ENCODE measurements at places on chromosomes 12 and 14.

DNA sequence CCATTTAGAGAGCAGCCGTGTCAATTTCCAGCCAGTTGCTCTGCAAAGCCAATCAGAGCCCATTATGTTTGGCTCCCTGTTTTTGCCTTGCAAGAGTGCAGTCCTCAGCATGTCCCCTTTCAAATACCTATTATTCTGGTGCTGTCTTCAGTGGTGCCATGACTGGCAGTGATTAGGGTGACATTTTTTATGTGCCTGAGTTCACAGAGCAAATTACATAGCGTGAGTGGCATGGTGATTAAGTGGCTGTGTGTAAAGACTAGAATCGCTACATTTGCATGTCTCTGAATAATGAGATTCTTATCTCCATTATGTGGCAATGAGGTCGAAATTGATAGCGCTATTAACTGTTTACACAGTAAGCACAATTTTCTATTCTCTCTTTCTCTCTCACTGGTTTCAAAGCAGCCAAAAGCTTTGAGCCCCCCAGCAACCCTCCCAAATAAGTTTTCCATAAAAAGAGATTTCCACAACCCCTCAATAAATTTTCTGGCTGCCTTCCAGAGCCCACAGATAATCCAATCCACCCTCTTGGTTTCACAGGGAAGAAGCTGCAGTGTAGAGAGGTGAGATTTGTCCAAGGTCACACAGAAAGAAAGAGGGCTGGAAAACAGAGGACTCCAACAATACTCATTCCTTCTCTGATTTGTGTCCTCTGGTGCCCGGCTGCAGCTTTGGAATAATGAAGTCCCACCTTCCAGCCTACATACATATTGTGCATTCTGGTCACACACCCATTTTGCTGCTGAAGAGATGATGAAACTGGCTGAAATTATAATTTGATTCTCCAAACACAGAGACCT, 58.8 kb upstream of the NUDT4 start:
- DNase-seq, result no peak

- DNase-seq, result no peak
These were observed 28.5 kb upstream of the TUBA1C start for GRCh38 chr12:49236423-49236822.

GRCh38 chr12:5172886-5173285, 129.2 kb downstream of the KCNA5 start:
- DNase-seq, result no peak

DNA sequence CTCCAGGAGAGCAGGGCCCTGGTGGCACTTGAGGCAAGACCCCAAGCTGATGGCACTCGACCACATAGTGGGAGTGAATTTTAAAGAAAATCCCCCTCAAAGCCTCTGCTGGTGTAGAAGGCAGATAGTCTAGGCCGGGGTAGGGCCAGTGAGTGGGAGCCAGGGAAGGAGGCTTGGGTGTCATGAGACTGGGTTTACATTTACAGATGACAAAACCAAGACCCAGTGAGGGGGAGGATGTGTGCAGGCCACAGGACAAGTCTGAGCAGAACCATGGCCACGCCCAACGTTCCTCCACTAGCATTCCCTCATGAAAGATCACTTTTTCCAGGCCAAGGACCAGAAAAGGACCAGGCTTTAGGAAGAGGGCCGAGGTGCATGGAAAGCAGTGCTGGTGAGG, 42.0 kb downstream of the EVL start:
- DNase-seq, result no peak

GRCh38 chr12:84843593-84844144, 68.9 kb downstream of the SLC6A15 start:
- DNase-seq, result no peak

- DNase-seq, result peak; percentile 15
These were observed 42.8 kb downstream of the NKX2-1 start for GRCh38 chr14:36477266-36477665.

GRCh38 chr12:26435069-26435404, 239.7 kb downstream of the SSPN start:
- no peak for DNase-seq

DNA sequence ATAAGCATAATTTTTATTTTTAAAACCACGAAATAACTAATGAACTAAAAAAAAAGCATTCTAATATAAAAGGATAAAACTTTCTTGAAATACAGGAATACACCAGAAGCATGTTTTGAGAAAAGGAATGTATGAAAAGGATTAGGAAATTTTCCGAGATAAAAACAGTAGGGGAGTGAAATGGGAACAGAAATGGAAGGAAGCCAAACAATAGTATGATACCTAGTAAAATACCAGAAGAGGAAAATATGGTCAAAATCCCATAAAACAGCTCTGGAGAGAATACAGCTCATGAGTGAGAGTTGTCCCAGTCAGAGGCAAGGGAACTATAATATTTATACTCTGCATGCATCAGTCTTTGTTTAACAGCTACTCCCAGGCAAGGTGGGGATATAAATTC, 1016.2 kb downstream of the SLC6A15 start:
- DNase-seq, result no peak

DNA sequence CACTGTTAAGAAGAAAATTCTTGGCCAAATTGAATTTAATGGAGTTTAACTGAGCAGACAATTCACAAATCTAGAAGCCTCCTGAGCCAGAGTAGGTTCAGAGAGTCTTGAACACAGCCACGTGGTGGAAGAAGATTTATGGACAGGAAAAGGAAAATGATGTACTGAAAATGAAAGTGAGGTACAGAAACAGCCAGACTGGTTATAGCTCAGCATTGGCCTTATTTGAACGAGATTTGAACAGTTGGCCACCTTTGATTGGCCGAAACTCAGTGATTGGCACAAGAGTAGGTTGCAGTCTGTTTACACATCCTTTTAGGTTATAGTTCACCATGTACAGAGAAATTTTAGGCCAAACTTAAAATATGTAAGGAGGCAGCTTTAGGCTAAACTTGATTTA, 9.9 kb downstream of the OAS2 start:
- DNase-seq, result no peak

GRCh38 chr12:118061873-118062843, 1.2 kb upstream of the WSB2 start:
- no peak for DNase-seq

DNA sequence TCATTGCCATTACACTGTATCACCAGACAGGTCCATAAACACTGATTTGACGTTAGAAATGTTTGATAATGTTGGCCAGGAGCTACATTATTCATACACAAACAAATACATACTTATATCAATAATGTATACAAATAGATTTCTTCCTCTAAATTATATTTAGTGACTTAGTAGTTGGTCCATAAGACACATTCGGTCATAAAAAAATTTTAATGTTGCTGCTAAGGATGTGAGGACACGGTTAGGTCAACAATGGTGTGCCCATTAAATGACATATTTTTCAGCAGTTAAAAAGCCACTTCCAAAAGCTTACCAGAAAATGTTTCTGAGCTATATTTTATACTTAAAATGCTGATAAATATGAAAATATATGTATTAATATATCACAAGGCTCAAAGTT, 1148.7 kb upstream of the TMEM132C start:
- DNase-seq, result no peak

- DNase-seq, result no peak
These were observed 10.7 kb upstream of the FOXG1 start for GRCh38 chr14:28755884-28756268.

- no peak for DNase-seq
These were observed 112.3 kb upstream of the DNM1L start for GRCh38 chr12:32566663-32567295.

DNA sequence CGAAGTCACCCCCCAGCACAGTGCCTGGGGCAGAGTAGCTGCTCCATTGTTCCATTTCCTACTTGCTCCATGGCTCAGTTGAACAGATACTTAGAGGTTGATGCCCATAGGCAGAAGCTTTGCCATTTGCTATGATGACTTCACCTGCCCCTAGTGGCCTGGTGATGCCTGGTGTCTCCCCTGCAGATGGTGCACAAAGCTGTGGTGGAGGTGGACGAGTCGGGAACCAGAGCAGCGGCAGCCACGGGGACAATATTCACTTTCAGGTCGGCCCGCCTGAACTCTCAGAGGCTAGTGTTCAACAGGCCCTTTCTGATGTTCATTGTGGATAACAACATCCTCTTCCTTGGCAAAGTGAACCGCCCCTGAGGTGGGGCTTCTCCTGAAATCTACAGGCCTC, 10.6 kb downstream of the SERPINA5 start:
- no peak for DNase-seq

GRCh38 chr14:67815573-67816225, 691 bp downstream of the ZFYVE26 start:
- no peak for DNase-seq

- no peak for DNase-seq
These were observed 234.8 kb downstream of the ALG10 start for GRCh38 chr12:34257093-34257492.

- DNase-seq, result no peak
These were observed 174.1 kb upstream of the PLXNC1 start for GRCh38 chr12:93974252-93974651.

- no peak for DNase-seq
These were observed 13.6 kb downstream of the DAAM1 start for GRCh38 chr14:59202031-59202430.

DNA sequence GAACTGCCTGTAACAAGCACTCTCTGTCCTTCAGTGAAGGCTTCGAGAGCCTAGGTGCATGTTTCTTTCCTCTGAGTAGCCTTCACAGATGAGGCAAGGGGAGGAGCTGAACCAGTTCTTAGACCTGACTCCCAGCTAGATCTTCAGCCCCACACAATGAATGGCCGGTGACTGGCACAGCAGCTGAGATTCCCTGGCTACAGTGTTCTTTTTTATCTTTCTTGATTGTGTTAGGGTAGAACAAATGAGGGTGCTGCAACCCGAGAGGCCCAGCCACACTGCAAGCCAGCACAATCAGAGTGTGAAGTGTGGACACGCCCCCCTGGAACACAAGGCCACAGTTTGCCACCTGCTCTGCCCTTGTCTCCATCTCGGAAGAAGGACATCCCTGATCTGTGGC, 19.1 kb upstream of the COL2A1 start:
- DNase-seq, result no peak

DNA sequence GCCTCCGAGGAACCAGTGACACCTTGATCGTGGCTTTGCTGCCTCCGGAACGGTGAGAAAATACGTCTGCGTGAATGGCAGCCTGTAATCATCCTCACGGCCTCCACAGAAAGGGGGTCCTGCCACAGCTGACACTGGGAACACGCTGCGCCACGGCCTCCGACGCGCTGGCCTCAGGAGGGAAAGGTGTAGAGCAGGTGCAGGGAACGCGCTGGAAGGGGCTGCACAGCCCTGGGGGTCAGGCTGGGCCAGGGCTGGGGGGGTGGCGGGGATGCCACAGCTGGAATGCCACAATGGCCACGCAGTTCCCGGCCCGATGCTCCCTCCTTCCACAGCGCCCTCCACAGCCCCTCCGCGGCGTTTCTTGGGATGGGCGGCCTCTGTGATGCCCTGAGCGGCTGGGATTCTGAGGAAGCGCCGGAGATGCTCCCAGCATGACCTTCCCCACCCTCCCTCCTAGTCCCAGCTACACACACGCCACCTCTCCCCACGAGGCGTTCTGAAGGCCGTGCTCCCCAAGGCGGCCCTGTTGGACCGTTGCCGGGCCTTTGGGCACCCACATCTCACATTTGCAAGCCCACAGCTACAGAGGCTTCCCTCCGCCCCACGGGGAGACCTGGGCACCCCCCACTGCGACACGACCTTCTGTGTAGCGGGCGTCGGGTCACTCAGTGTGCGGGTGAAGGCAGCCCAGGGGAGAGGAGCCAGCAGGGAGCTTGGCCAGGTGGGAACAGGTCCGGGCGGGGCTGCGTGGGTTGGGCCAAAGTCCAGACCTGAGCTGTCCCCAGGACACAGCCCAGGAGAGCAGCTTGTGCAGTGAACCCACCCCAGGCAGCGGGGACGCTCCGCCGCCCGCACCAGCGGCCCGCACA, 31.8 kb upstream of the GALNT9 start:
- DNase-seq, result no peak

DNA sequence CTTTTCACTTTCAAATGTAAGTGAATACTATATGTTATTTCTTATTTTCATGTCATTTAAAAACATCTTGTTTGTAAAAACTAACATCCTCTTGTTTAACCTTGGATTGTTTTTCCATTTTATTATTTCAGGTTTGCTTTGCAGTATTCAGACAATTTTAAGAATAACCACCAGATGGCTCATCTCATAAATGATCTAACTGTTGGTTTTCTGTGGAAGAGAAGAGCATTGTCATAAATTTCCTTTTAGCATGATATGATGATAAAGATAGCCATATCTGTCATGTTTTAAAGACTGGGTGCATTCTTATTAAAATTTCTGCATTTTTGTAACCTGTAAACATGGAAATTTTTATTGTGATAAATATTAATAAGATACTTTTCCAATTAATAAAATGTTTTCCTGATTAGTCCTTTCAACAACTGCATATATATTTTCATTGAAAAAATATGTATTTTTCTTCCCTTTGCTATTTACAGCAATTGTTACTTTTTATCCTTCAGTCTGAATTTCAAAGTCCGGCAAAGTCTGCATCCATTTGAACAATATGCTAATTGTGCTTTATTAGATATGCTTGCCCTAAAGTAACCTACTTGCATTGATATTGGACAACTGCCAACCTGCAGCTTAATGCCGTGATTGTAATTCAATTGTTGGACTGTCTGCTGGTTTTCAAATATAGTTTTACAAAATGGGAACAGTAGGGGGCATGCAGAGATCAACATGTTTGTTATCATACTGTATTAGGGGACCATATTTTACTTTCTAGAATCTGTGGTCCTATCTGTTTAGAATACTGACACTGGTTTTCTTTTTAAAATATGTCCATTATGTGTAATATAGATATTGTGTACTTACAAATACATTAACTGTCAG, 163.4 kb downstream of the GARIN6 start:
- DNase-seq, result no peak
